Activated CD4-positive, alpha-beta T cell treated with anti-CD3 and anti-CD28 coated beads, Interleukin-2, amount 10 ng/mL, durations not matched to agents 7 days and 5 days (primary cell): ENCODE measurements at places on chromosomes 6 and 20.

DNA sequence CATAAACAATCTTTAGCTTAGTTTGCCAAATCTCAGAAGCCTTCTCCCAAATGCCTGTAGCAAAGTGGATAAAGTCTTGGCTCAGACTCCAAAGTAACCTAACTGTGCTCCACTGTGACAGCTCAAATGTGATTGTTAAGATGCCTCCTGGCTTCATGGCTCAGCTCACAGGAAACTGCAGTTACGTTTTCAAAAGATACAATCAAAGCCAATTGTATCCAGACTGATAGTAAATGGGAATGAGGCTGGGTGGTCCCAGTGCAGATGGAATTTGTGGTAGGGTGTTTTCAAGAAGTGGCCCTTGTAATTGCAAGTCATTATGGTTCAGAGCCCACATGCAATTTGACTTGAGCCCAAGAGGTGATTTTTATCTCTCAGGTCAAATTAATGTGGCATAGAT, 151.2 kb upstream of the TAB2 start:
- no peak overlapping the region for H3K4me3 ChIP-seq
- H3K27me3 ChIP-seq, result no peaks in the 10 kb centered on the region
- H3K27ac ChIP-seq, result peak overlapping the region; percentile 22
- peaks cover 43% of the 10 kb centered on the region for H3K4me1 ChIP-seq
- DNase-seq, result no peak

DNA sequence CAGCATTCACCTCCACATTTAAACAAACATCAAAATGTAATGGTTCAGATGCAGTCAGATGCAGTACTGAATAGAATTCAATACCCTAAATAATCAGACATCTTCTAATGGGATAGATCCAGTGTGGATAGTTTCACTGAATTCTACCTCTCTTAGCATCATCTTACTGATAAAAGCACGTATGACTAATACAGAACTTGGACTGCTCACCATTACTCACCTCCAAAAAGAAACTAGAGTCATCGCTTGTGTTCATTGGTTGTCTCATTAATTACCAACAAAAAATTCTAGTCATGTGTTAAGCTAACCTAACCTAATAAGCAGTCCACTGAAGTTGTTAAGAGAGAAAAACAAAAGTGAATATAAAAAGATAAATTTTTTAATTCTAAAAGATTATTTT, 165.9 kb upstream of the IRAK1BP1 start:
- H3K27me3 ChIP-seq, result no peaks in the 10 kb centered on the region
- no peak for DNase-seq
- no peaks in the 10 kb centered on the region for H3K36me3 ChIP-seq
- H3K4me3 ChIP-seq, result no peak overlapping the region

- H3K36me3 ChIP-seq, result no peaks in the 10 kb centered on the region
- H3K4me3 ChIP-seq, result no peak overlapping the region
- no peaks in the 10 kb centered on the region for H3K27me3 ChIP-seq
- H3K4me1 ChIP-seq, result no peaks in the 10 kb centered on the region
Observed at GRCh38 chr6:8905757-8906156, 470.4 kb upstream of the SLC35B3 start.

GRCh38 chr20:52529826-52530225, 338.2 kb upstream of the ZFP64 start:
- H3K4me1 ChIP-seq, result no peaks in the 10 kb centered on the region
- H3K27ac ChIP-seq, result no peak overlapping the region
- no peaks in the 10 kb centered on the region for H3K36me3 ChIP-seq

DNA sequence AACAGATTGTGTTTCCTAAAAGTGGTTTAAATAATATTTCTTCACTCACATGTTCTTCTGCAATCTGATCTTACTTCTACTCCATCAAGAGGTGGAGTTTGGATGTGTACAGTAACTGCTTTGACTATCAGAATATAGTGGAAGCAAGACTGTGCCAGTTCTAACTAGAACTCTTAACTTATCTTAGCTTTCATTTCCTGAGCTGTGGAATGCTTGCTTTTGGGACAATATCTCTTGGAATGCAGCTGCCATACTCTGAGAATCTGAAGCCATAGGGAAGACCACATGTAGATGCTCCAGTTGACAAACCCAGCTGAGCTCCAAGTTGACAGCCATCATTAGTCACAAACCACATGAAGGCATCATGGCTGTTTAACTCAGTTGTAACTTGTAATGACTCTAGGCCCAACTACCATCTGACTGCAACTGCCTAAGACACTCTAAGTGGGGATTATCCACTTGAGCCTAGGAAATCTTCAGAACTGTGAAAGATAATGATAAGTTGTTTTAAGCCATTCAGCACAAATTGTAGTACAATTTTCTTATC, 40.8 kb upstream of the MAN1A1 start:
- H3K4me1 ChIP-seq, result no peaks in the 10 kb centered on the region
- no peak overlapping the region for H3K4me3 ChIP-seq
- H3K27me3 ChIP-seq, result peaks cover 1% of the 10 kb centered on the region
- no peaks in the 10 kb centered on the region for H3K36me3 ChIP-seq

DNA sequence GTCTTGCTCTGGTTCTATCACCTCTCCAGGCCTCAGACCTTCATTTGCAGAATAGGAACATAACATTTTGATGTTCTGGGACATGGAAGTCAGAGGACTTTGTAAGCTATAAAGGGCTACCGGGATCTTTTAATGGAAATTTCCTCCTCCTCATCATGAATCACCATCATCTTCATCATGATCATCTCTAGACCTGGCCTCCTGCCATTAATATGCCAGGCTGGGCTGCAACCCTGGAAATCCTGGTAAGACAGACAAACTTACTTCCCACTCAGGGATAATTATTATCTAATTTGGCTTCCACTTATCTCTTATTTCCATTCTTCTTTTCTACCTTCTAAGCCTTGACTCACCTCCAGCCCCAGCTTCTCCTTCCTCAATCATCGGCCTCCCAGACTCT, 41.0 kb upstream of the MRPS18A start:
- DNase-seq, result no peak
- peaks cover 6% of the 10 kb centered on the region for H3K36me3 ChIP-seq
- H3K27ac ChIP-seq, result no peak overlapping the region
- H3K27me3 ChIP-seq, result peaks cover 2% of the 10 kb centered on the region
- no peak overlapping the region for H3K4me3 ChIP-seq

DNA sequence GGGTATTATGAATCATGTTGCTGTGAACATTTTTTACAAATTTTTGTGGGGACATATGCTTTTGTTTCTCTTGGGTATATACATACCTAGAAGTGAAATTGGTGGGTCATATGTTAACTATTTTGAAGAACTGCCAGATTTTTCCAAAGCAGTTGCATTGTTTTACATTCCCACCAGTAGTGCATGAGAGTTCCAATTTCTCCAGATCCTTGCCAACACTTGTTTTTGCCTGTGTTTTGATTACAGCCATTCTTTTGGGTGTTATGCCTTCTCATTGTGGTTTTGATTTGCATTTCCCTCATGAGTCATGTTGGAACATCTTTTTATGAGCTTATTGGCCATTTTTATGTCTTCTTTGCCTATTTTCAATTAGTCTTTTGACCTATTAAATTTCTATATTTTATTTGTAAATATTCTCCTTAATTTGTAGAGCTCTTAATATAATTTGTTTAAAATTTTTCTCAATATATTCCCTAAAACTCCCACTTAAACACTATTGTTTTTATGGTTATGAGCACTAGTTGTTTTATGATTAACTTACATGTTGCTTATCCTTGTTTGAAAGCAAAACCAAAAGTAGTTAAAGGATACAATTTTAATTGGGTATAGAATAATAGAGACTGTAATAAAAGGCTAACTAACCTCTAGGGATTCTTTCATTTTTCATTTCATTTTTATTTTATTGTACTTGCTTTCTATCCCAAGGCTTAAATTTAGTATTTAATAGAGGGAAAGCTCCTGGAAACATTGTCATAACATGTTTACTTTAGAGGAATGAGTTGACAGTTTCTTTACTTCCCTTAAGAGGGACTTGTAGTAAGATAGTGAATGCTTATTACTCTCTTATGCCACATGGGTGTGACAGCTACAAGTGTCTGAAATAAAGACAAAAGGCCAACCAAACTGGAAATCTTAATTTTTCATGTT, 5.5 kb downstream of the UBR2 start:
- H3K36me3 ChIP-seq, result peaks cover 45% of the 10 kb centered on the region
- H3K4me1 ChIP-seq, result peaks cover 66% of the 10 kb centered on the region
- no peaks in the 10 kb centered on the region for H3K27me3 ChIP-seq
- H3K27ac ChIP-seq, result peak overlapping the region; percentile 78

DNA sequence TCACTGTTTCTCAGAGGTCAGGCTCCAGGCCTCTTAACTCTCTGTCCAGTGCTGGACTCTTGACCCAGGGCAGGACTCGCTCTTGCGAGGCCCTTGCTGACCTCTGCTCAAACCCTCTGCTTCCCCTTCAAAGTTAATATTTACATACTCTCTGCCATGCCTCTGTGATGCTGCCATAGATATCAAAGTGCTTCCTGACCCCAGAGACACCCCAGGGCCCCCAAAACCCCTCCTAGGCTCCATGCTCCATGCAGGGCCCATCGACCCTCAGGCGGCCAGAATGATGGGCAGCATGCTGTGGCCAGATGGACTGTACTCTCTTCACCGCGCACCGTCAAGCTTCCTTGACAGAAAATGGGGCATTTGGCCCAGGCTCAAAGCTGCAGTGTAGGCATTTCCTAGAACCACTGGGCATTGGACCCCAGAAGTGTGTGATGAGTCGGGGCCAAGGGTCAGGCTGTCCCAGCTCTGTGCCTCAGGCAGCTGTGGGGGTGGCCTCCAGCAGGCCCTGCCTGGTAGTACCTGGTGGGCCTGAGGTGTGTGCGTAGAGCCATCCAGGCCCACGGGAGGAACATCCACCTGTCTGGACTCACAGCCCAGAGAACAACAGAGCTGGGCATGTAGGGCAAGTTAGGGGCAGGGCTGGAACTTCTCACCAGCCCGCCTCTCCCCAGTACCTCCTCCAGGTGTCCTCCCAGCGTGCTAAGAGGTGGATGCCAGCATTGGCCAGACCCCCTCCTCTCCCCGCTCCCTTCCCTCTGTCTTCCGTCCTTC, 142.8 kb downstream of the VEGFA start:
- no peaks in the 10 kb centered on the region for H3K27me3 ChIP-seq
- no peak for DNase-seq
- no peak overlapping the region for H3K27ac ChIP-seq

DNA sequence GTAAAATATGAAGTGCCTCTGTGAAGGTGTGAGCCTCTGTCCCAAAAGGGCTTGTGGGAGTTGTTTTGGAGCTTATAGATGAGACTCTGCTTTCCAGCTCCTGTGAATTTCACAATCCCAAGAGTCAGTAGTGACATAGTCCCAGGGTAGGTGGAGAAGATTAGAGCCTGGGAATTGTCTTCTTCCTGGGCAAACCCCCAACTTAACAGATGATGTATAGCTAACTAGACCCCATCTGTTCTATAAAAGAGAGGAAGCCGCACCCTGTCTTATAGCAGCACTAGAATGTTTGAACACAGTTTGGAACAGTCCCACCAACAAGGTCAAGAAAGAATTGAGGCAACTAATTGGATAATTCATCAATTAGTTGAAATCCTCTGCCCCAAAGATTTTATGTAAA, 294.7 kb downstream of the ZNF217 start:
- no peak for DNase-seq
- no peak overlapping the region for H3K27ac ChIP-seq
- no peak overlapping the region for H3K4me3 ChIP-seq
- H3K36me3 ChIP-seq, result no peaks in the 10 kb centered on the region

DNA sequence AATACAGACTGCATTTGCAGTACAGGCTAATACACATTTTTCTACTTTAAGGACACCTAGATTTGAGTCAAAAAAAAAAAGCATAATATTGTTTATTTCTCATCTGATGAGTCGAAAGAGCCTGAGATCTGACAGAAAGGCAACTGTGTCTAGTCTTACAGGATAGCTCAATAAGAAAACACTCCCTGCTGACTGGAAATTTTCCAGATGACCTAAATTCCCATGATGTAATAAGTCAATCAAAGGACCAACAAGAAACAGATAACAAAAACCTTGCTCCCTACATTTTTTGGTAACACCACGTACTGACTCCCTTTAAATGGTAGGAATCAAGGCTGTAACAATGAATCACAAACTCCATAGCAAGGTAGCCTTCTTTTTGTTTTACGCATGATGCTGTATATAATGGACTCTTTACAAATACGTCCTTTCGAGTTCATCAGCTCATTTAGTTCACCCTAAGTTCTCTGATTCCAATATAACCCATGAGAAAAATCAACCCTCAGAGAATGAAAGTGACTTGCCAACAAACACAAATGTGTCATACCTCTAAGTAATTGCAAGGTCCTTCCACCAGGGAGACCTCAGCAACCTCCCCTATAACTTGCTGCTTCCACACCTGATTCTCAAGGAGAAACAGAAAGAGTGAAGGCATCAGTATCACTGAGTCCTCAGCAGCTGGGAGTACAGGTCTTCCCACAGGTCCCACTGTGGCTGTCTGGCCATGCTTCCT, 12.1 kb downstream of the TBX18 start:
- H3K27me3 ChIP-seq, result no peaks in the 10 kb centered on the region
- H3K36me3 ChIP-seq, result no peaks in the 10 kb centered on the region
- DNase-seq, result no peak

GRCh38 chr6:1321738-1322137, 9.8 kb downstream of the FOXQ1 start:
- peaks cover 35% of the 10 kb centered on the region for H3K27me3 ChIP-seq
- H3K27ac ChIP-seq, result no peak overlapping the region
- H3K4me1 ChIP-seq, result no peaks in the 10 kb centered on the region
- peaks cover 5% of the 10 kb centered on the region for H3K36me3 ChIP-seq
- no peak for DNase-seq
